Suppressor macrophage treated with lipopolysaccharide for 4 hours (primary cell): ENCODE measurements at places on chromosomes 5 and 9.

GRCh38 chr5:115392611-115393010, 96.2 kb upstream of the CCDC112 start:
- no peak for DNase-seq

- DNase-seq: no peak
Measured at GRCh38 chr9:70573308-70573707, 158.9 kb upstream of the KLF9 start.

DNA sequence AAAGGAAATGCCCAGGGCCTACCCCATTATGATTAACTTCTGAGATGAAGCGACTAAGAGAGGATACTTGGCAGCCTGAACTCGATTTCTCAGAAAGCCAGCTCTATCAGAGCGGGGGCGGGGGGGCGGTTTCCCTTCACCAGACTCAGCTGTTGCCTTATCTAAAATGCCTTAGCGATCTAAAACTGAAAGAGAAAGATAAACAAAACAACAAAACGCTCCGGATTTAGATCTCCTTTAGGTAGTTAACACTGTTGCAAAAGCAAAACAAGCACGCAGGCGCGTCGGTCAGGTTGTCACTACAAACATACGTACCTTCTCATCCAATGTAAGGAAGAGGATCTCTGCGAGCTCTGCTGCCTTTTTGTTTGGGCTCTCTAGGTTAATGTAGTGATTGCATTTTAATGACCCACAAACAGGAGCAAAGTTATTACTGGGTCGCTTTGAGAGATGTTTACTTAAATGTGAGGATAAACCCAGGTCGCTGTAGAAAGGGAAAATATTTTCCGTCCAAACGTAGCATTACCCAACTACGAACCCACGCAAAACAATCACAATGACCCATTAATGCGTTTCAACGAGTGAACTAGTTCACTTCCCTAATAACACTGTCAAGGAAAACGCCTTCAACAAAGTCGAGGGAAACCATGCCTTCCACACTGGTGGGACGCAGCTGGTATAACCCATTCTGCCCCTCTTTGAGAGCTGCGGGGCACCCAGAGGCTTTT, 982 bp downstream of the EPB41L4A start:
- peak; percentile 58 for DNase-seq

DNA sequence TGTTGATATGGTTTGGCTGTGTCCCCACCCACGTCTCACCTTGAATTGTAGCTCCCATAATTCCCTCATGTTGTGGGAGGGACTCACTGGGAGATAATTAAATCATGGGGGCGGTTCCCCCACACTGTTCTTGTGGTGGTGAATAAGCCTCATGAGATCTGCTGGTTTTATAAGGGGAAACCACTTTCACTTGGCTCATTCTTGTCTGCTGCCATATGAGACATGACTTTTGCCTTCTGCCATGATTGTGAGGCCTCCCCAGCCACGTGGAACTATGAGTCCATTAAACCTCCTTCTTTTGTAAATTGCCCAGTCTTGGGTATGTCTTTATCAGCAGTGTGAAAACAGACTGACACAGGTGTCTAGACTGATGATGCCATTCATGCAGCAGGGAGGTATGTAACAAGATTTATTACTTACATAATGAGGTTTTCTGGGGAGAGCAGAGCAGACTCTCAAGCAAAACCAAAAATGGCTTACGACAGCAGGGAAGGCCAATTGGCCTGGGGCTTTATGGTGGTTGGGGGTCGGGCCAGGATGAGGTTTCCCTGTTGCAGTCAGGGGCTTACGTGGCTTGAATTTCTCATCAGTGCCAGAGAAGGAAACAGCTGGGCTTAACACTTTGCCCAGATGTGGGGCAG, 9.5 kb upstream of the COMMD10 start:
- DNase-seq: peak; percentile 20
